Left colon (tissue), 2 donors: ENCODE measurements at places on chromosomes 16 and 17.

GRCh38 chr16:48008011-48008525, 147.7 kb downstream of the ABCC12 start:
- DNase-seq = no peak

DNA sequence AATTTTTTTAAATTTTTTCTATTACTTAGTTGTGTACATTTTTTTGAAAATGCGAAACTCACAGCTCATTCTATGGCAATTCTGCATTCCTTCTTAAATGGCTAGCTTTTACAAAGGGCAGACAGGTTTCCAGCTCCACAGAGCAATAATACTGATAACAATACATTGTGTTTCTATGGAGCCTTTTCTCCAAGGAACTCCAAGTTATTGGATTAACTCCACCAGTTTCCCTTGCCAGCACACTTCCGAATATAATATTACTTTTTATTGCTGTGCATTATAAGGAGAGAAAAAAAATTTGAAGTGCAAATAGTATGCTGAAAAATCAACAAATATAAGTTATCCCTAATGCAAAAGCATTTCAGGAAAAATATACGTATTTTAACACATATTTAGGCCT, 127.5 kb upstream of the PSMD7 start:
- DNase-seq = no peak

- no peak for DNase-seq
Measured at GRCh38 chr17:3857261-3858105, 11.4 kb upstream of the NCBP3 start.

DNA sequence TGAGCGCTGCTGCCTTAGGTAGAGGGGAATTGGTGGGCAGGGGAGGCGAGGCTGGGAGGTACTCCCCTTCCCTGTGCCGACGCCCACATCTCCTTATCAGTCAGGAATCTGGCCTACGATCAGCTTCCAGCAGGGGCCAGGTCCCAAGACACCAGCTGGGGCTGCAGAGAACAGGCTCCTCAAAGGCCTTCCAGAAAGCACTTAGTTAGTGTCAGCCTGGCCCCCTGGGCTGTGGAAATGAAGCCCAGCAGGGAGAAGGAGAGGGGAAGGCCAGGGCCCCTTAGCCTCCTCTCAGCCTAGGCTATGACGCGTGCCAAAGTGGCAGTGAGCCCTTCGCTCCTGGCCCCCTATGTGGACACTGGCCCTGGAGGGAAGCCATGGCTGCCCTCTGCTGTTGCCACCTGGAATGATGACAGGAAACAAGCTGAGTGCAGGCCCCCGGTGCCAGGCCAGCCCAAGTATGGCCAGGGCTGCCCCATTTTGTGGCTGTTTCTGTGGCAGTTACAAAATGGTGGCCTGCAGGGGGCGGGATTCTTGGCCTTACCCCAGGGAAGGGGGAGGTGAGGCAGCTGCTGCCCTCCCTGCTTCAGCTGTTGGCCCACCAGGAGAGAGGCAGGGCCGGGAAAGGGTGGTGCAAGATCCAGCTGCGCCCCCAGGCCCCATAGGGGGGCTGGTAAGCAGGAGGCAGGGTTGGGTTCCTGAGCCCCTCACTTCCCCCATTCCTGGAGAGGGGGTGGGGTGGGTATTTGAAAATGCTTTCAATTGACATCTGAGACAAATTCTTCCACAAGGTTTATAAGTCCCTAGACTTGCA, 11.3 kb downstream of the TBX4 start:
- DNase-seq = no peak

- no peak for DNase-seq
Measured at GRCh38 chr16:56800355-56800754, 64.7 kb upstream of the SLC12A3 start.

DNA sequence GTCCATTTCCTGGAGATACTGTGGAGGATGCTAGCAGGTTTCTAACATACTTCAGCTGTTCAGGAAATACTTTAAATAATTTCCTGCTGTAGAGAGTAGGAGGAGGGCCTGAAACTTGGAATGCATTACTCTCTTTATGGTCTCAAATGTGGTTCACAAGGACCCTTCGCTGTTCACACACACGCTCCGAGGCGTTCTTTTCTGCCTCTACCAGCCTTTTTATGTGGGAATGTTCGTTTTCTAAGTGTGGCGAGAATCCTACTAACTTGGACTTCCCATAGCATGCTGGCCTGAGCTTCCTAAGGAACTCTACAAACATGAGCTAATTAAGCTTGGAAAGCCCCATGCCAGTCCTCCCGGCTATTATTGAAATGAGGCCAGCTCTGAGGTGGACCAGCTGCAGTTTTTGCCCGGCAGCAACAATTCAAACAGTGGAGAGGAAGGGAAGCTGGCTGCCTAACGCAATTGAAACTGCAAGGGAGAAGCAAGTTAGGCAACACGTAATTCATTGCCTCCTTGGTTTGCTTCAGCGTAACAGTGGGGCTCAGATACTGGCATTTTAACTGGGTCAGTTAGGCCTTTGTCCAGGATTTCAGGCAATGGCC, 18.9 kb downstream of the KPNA2 start:
- no peak for DNase-seq

GRCh38 chr17:50169121-50169764, 3.4 kb downstream of the SGCA start:
- peak; percentile 47 for DNase-seq

- no peak for DNase-seq
Measured at GRCh38 chr16:26787924-26788323, 278.8 kb upstream of the C16orf82 start.

GRCh38 chr16:85306071-85306792, 194.0 kb upstream of the CIBAR2 start:
- peak; percentile 90 for DNase-seq

DNA sequence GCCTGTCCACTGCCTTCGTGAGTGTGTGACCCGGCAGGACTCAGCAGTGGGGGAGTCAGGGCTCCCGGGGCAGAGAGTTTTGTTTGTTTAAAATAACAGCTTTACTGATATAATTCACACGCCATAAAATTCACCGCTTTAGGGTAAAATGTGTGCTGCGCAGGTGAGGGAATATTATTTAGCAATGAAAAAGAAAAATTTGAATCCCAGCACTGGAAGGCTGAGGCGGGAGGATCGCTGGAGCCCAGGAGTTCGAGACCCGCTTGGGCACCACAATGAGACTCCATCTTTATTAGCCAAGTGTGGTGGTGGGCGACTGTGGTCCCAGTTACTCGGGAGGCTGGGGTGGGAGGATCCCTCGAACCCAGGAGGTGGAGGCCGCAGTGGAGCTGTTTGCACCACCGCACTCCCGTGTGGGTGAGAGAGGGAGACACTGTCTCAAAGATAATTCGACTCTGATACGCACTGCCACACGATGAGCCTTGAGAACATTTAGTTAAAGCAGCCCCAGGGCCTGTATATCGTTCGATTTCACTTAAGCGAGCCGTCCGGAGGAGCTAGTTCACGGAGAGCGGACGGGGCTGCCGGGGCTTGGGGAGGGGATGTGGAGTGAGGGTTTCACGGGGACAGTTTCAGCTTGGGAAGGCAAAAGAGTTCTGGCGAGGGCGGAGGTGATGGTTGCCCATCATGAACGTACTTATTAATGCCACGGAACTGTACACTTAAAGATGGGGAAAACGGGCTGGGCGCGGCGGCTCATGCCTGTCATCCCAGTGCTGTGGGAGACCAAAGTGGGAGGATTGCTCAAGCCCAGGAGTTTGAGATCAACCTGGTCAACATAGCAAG, 10.2 kb downstream of the TELO2 start:
- no peak for DNase-seq

GRCh38 chr17:31269578-31269983, 27.5 kb downstream of the OMG start:
- no peak for DNase-seq

GRCh38 chr17:15740570-15741120, 8.6 kb downstream of the TBC1D26 start:
- no peak for DNase-seq

- no peak for DNase-seq
Measured at GRCh38 chr16:49478107-49478506, 104.5 kb downstream of the C16orf78 start.

- no peak for DNase-seq
Measured at GRCh38 chr17:81371910-81372760, 23.1 kb upstream of the BAHCC1 start.

DNA sequence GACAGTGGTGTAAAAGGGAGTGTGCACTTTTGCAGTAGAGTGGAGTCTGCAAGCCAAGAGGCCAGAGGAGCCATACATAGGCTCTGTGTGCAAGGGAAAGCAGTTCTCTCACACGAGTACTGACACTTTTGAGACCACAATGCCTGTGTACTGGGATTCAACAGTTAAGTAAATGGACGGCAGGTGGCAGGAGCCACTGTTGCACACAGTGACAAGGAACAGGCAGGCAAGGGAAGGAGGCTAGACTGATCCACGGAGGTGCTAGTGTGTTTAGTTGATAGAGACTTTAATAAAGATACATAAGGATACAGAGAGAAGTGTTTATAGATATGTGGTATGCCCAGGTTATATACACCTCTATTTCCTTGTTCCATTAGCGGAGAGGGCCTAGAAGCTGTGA, 67.0 kb downstream of the MPRIP start:
- DNase-seq = peak; percentile 65

DNA sequence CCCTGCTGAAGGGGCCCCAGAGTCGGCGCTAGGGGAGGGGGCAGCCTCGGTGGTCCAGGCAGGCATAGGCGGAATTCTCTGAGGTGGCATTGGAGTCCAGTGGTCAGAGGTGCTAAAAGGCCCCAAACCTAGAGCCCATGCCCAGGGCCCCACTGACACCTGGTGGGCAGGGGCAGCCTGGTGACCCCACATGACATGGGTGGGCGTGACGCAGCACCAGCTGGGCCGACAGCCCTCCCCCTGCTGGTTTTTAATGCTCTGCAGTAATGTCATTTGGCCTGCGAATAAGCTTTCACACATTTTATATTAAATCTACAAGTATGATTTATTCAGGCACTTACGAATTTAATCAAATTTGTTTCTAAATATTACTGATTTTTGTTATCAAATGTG, 2.1 kb upstream of the RNPS1 start:
- no peak for DNase-seq

DNA sequence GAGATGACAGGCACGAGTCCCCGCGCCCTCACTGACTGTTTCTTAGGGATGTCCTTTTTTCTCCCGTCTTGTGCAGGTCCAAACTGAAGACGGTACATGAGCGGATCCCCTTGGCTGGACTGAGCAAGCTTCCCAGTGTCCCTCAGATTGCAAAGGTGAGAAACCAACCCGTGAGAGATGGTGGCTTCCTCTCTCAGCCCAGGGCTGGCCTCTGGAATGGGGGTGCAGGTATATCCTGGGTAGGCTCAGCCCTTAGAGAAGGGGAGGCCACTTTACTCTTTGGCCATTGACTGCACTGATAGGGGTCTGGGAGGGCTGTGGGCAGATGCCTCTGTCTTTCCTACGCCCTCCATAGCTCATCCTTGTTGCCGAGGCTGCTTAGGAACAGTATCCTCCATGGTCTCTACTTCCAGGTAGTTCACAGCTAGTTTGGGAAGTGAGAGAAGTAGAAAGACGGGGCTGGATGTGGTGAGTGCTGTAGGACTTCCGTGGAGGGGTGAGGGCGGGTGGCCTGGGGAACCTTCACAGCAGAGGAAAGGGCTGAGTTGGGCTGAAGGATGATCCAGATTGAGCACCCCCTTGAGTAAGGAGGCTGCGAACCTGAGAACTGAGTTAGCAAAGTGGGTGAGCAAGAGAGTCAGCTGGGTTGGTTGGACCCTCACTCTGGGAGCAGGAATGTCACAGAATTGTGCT, 83.0 kb downstream of the OR1D5 start:
- no peak for DNase-seq
